ENCODE measurements at places on chromosomes 4 and X.

- no peak for DNase-seq
These were observed 51.7 kb downstream of the CHM start for GRCh38 chrX:85995641-85996040.

- DNase-seq = no peak
These were observed 164.7 kb downstream of the PCDH18 start for GRCh38 chr4:137367620-137368019.

DNA sequence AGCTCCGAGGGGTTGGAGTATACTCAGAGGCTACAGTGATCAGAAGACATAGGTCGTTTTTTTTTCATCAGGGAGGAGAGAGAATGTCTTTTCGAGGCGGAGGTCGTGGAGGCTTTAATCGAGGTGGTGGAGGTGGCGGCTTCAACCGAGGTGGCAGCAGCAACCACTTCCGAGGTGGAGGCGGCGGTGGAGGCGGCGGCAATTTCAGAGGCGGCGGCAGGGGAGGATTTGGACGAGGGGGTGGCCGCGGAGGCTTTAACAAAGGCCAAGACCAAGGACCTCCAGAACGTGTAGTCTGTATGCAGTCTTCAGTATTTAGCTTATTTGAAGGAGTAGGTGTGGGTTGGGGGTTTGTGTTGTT, 500 bp downstream of the GAR1 start:
- peak; percentile 13 for DNase-seq

GRCh38 chr4:38131371-38132091, 171.3 kb downstream of the PTTG2 start:
- DNase-seq = peak; percentile 54

DNA sequence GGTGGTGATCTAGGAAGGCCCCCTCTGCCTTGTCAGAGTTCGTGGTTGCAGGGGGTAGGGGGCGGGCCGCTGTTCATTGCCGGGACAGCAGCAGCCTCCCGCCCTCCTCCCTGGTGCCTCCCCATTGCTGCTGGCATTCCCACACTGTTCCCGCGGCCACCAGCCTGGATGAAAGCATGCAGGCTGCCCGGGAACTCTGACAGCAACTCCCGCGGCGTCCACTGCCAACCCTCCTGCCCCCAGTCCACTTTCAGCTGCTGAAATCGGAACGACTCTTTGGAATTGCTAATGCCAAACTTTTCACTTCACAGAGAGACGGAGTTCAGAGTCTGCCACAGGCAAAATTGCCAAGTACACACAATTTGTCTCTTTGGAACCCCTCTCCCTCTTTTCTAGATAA, 121.9 kb downstream of the BEND2 start:
- no peak for DNase-seq

- DNase-seq = no peak
These were observed 82.2 kb downstream of the STOX2 start for GRCh38 chr4:183986971-183987946.

GRCh38 chr4:34202154-34202553, 2042.2 kb downstream of the ARAP2 start:
- DNase-seq = no peak

Data from MM.1S (cell line).